ENCODE measurements at places on chromosomes 13 and 19. TPM values are rescaled to one million over a fixed set of nuclear protein-coding genes. Genes with fewer than 3 reads are reported as not detected.

DNA sequence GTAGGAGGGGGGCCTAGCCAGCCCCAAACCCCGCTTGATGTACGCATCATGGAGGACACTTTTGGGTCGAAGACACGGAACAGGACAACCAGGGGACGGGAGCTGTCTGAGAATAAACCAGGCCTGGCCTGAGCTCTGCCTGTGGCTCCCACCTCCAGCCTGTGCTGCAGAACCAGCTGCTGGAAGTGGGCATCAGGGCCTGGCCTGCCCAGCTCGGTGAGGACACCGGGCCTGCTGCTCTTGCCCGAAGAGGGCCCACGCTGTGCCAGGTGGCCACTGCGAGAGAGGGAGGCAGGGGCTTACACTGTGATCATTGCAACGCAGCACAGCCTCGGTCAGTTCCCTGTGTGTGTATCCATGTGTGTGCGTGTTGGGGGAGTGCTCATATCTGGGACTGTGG, 34.6 kb downstream of the CEBPG start:
- DNase-seq = no peak
- no peak overlapping the region for H3K4me3 ChIP-seq
- H3K36me3 ChIP-seq = no peaks in the 10 kb centered on the region

DNA sequence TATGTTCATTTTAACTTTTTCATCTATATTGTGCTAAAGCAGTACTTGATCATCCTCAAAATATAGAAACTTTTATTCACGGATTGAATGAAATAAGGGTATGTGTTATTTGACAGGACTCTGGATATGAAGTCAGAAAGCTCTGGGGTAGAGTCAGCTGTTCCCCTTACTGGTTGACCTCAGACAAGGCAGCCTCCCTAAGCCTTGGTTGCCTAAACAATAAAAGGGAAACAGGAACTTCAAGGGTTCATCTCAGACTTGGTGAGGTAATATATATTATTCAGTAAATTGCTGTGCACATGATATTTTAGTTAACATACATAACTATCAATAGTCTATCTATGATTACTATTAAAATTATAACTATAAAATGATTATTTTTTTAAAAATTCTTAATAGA, 13.6 kb downstream of the POLR1D start:
- no peak overlapping the region for H3K27ac ChIP-seq
- no peak overlapping the region for H3K4me3 ChIP-seq
- no peak for DNase-seq
- H3K27me3 ChIP-seq = no peaks in the 10 kb centered on the region
- peaks cover 13% of the 10 kb centered on the region for H3K4me1 ChIP-seq
- H3K36me3 ChIP-seq = peaks cover 8% of the 10 kb centered on the region

- no peaks in the 10 kb centered on the region for H3K4me1 ChIP-seq
- DNase-seq = no peak
- H3K27me3 ChIP-seq = peaks cover 5% of the 10 kb centered on the region
- H3K27ac ChIP-seq = no peak overlapping the region
These were observed 527.6 kb downstream of the LMO7 start for GRCh38 chr13:76163761-76164160.

DNA sequence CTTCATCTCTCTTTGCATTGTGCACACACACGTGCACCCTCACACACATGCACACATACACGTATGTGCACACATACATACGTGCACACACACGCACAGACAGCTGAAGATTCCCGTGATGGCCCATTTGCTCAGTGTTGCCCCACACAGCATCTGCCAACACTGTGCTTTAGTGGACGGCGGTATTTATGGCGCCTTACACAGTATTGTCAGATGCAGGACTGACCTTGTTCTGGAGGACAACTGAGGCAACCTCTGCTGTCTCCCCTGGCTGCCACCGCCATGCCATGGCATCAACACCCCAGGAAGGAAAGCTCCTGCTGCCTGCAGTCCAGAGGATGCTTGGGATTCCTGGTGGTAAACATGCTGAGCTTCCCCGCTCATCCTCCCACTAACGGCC, 316.4 kb downstream of the TEX29 start:
- H3K4me3 ChIP-seq = no peak overlapping the region
- H3K27me3 ChIP-seq = no peaks in the 10 kb centered on the region
- no peak for DNase-seq
- no peaks in the 10 kb centered on the region for H3K4me1 ChIP-seq
- H3K36me3 ChIP-seq = no peaks in the 10 kb centered on the region

The PEAK3 gene
- total RNA-seq = not detected

DNA sequence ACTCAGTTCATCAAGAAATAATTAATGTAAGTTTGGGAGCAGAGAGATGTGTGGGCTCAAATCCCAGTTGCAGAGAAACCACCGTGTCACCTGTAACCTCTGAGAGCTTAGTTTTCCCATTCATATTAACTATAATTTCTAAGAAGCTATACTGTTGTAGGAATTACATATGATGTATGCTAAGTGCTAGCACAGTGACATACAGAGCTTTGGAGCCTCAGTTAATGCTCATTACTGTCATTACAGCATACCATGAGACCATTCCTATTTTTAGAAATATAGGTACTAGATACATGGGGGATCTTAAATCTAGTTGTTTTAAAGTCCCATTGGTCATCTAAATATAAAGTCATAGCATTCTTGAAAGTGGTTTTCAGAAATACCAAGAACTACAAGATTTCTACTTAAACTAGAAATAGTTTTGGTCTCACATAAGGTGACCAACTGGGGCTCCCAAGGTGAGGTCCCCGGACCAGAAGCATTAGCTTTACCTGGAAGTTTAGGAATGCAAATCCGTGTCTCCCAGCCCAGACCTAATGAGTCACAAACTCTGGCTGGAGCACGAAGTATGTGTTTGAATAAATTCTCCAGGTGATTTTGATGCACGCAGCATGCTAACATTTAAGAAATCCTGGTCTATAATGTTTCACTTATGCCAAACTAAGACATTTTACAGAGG, 144.6 kb downstream of the LACC1 start:
- DNase-seq = no peak
- H3K27ac ChIP-seq = no peak overlapping the region
- H3K4me1 ChIP-seq = no peaks in the 10 kb centered on the region
- H3K36me3 ChIP-seq = no peaks in the 10 kb centered on the region
- H3K4me3 ChIP-seq = no peak overlapping the region
